RWPE1 (cell line): ENCODE measurements at places on chromosomes 12 and 14.

- DNase-seq: no peak
Measured at GRCh38 chr12:89379148-89379838, 27.0 kb upstream of the DUSP6 start.

- DNase-seq: no peak
Measured at GRCh38 chr12:109109746-109110350, 6.5 kb upstream of the ACACB start.

- DNase-seq: no peak
Measured at GRCh38 chr12:122276242-122276641, 9.9 kb upstream of the VPS33A start.

DNA sequence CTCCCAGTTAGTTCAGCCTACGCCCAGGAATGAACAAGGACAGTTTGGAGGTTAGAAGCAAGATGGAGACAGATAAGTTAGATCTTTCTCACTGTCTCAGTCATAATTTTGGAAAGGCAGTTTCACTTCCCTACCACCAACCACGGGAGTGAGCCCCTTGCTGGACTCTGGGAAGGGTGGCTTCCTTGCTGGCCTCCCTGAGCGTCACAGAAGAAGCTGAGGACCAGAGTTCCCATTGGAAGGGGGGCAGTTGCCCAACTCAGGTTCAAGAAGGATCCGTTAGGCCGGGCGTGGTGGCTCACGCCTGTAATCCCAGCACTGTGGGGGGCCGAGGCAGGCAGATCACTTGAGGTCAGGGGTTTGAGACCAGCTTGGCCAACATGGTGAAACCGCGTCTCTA, 106.2 kb upstream of the MAX start:
- no peak for DNase-seq

GRCh38 chr14:95290871-95291431, 28.8 kb downstream of the CLMN start:
- peak; percentile 36 for DNase-seq
